ENCODE measurements at places on chromosomes 2 and 18.

GRCh38 chr2:219624565-219624964 lies 2.9 kb upstream of the SLC4A3 start:
- DNase-seq: no peak

- no peak for DNase-seq
Measured at GRCh38 chr2:202577250-202578183, 57.3 kb upstream of the FAM117B start.

DNA sequence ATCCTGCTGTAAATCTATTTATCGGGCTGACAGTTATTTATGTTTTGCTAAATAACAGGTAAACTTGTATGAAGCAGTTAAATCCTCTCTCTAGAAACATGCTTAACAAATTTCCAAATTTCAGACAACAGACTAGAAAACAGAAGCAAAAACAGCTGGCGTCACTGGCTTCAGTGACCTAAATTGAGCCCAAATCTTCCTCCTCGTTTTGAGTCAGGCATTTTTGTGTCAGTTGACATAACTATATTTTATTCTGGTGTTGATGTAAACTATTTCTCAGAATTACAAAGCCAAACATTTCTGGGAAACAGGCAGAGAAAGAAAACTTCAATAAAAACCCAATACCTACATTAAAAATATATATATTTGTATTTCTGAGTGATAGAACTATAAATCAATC lies 21.7 kb downstream of the RBMS1 start:
- DNase-seq: no peak

- DNase-seq: peak; percentile 29
Measured at GRCh38 chr2:175036582-175037018, 31.4 kb upstream of the CHN1 start.

DNA sequence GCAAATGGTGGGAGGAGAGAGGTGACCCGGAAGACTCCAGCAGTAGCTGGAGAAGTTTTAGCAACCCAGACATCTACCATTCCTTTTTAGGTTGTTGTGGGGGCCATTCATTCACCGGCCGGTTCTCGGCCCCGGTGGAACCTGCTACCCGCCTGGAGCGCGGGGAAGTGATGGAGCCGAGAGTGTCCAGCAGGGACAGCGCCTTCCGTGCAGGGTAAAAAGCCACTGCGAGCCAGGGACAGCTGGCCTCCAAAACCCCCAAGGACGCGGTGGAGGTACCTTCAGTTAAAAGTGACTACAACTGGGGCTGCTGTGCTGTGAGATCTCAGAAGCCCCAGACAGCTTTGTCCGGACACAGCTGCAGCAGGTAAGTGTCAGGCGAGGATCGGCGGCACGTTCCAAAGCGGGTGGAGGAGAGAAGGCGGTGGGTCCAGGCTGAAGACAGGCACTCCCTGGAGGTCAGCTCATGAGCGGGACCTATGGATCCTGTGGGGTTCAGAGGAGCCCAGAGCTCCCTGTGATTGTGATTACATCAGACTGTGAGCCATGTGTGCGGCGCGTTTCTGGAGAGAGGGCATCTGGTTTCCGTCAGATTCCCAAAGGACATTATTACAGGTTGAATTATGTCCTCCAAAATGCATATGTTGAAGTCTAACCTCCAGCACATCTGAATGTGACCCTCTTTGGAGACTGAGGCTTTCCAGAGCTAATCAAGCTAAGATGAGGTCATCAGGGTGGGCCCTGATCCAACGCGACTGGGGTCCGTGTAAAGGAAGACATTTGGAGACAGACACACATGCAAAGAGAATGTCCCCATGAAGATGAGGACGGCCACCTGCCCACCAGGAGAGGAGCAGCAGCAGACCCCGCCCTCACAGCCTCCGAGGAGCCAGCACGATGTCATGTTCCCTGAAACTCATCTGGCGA lies 276.3 kb downstream of the EIPR1 start:
- no peak for DNase-seq

DNA sequence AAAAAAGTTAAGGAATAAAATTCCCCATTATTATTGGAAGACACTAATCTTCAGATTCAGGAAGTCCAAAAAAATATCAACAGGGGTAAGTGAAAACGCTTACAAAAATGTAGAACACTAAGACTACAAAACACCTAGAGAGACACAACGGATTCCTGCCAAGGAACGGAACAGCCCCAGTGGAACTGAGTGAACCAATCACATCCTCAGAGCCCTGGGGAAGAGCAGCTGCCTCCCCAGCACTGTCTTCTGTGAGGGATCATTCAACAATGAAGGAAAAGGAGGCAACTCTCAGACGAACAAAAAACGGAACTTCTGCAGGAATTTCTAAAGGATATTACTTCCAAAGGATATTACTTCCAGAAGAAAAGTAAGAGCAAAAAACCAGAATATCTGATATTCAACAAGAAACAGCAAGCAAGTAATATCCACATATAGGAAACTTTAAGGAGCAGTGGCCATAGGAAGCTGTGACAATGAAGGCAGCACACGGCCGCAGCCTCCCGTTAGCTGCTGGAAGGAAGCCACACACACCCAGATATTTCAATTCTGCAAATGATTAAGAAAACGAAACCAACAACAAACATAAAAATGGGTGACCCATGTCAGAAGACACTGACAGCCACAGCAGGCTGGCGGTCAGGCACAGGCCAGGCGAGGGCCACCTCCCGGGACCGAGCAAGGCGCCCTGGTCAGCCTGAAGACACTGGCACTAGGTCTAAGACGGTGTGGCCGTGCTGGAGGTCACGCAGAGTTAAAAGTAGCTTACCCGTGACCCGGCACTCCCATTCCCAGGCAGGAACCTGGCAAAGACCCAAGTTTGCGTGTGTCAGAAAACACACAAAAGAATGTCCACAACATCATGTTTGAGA lies 81.8 kb downstream of the HDAC4 start:
- peak; percentile 26 for DNase-seq

DNA sequence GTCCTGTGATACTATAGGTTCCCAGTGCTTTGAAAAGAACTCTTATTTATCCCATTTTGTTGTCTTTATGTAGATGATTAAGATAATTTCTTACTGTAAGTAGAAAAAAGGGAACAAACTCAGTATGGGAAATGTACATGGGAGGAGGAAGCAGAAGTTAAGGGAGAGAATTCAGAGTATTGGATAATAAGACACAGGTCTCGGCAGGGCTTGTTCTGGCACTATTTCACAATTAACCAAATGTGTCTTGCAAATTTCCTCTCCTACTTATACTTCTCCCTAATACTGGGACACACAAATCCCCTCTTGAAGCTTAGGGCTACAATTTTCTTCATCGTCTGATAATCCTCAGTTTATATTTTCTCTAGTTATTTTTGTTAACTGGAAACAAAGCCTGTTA lies 744.0 kb downstream of the ADCYAP1 start:
- DNase-seq: no peak

GRCh38 chr18:10057894-10058791 lies 144.3 kb downstream of the VAPA start:
- DNase-seq: peak; percentile 14

- DNase-seq: no peak
Measured at GRCh38 chr2:47747878-47748277, 35.1 kb upstream of the MSH6 start.

GRCh38 chr2:199842631-199843395 lies 8.2 kb downstream of the FTCDNL1 start:
- no peak for DNase-seq

GRCh38 chr2:8154270-8154669 lies 527.6 kb upstream of the ID2 start:
- no peak for DNase-seq

- DNase-seq: no peak
Measured at GRCh38 chr2:159606287-159606686, 10.1 kb downstream of the BAZ2B start.

DNA sequence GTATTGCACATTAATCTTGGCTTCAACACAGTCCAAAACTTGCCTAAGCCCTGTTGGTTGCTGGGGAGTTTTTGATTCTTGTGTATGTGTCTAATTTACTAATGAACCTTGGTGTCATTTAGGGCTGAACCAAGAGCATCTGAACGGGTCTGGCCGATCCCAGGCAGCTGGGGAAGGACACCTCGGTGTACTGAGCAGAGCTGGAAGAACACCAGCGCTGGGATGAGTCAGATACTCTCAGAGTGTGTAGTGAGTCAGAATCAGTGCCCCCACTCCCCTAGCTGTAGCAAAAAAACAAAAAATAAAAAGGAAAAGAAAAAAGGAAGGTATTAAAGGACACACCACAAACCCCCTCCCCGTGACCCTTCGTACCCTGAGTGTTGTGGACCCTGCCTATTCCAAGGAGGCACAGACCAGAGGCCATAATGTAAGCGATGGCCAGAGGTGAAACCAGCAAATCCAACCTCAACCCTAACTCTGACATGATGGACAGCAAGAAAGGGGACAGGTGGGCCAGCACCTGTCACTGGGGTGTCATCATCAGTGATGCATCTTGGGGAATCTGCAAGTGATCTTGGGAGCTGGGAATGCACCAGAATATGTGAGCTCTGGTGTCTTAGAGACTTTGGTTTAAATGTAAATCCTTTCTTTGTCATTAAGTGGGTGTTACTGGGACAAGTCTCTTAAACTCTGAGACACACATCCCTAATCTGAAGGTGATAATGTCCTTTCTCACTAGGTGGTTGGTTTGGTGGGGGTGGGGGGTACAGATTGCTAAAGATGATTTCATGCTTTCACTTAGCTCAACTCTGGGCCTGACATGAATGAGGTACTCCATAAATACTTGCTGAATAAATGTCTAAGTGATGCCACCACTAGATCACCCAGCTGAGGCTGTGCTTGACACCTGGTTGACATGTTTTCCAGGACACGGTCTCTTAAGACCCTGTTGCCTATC lies 34.2 kb upstream of the NCOA1 start:
- DNase-seq: peak; percentile 21

DNA sequence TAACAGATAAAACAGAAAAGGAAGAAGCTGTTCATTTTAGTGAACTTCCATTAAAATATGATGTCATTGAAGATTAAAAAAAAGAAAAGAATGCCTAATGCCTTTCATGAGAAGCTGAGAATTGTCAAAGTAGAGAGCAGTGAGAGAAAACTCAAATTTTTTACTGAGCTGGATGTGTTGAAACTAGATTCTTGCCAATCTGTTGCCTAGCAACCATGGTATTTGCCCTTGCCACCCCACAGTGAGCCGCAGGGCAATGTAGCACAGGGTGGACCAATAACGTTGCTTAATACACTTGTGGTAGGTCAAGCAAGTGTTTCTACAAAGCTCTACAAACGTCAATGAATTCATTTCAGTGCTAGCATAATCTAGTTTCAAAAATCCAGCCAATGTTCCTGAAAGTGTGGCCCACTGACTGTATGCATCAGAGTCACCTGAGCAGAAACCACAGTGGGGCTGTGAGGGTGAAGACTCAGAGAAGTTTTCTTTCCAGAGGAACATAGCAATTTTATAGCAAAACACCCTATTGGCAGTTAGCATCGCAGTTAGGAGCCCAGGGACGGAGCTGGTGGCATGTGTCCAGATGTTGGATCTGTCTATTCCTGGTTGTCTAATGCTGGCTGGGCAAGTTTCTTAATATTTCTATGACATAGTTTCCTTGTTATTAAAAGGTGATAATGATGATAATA lies 132.2 kb downstream of the DOCK10 start:
- no peak for DNase-seq

GRCh38 chr2:120225549-120226065 lies 2.4 kb upstream of the TMEM185B start:
- no peak for DNase-seq

GRCh38 chr2:170895023-170895757 lies 33.9 kb upstream of the GORASP2 start:
- no peak for DNase-seq

DNA sequence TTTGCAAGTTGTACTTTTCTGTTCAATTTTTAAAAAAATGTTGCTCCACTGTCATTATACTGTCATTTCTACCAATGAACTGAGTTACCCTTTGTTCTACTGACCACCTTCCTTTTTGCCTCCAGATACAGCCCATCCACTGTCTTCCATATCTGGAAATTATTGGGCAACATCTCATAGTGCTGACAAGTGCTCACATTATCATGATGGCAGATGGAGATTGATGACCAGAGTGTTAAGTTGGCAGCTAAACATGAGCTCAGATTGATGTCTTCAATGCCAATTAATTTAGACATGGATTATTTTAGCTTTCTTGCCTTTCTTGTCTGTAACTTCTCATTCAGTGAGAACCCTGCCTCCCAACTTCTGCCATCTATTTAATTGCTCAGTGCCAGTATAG lies 76.6 kb downstream of the KIAA1328 start:
- no peak for DNase-seq

DNA sequence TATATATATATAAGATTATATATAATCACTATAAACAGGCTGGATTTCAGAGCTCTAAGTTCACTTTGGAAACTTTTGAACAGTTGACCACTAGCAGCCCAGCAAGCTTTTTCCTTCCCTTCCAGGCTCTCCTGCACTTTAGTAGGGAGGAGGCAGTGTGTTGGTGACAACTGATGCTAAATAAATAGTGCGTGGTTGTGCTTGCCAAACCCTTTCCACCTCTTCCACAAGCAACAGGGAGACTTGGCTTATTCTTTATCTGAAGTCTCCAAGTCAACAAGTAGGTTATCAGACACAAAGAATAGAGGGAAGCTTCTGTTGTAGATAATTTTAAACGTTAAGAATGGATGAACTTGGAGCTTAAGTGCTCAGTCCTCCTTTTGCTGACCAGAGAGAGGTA lies 408.2 kb upstream of the HNRNPA3 start:
- no peak for DNase-seq

GRCh38 chr18:9016633-9017166 lies 85.8 kb upstream of the NDUFV2 start:
- no peak for DNase-seq

- no peak for DNase-seq
Measured at GRCh38 chr2:235713189-235713588, 219.3 kb downstream of the AGAP1 start.

DNA sequence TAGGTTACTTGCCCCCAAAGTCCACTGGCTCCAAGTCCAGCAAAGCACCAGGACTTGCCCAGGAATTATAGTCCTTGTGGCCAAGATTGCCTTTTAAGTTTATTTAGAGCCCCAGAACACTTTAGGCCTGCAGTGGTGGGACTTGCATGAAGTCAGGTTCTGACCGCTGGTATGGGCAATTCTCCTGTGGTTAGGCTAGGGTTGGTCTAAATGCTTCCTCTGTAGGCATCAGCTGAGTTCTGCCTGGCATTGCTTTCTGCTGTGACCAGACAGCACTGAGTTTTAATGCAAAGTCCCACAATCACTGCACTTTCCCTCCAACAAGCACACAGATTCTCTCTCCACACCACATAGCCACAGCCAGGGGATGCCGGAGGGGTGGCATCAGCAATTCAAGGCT lies 64.5 kb downstream of the DDX18 start:
- DNase-seq: no peak

DNA sequence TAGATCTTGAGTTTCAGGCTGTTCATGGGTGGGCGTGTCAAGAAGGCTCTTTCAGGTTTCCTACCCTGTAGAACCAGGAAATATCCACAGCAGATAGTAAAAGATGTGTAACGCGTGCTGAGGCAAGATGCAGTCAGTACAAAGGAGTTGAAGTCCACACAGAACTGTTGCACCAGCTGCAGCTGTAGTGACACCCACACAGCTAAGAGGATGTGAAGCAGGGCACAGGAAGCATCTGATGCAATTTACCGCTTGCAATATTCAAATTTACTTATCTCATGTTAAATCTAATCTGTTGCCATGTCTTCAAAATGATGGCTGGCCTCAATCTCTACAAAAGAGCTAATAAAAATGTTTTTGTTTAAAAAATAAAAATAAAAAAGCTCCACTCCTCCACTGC lies 132.8 kb downstream of the ARHGAP15 start:
- DNase-seq: peak; percentile 71

- no peak for DNase-seq
Measured at GRCh38 chr2:58447586-58447985, 206.5 kb upstream of the FANCL start.

GRCh38 chr2:104812286-104812685 lies 41.6 kb upstream of the POU3F3 start:
- DNase-seq: no peak

Measured in hematopoietic multipotent progenitor cell (in vitro differentiated cells).